ENCODE measurements at places on chromosomes 12 and 14.

DNA sequence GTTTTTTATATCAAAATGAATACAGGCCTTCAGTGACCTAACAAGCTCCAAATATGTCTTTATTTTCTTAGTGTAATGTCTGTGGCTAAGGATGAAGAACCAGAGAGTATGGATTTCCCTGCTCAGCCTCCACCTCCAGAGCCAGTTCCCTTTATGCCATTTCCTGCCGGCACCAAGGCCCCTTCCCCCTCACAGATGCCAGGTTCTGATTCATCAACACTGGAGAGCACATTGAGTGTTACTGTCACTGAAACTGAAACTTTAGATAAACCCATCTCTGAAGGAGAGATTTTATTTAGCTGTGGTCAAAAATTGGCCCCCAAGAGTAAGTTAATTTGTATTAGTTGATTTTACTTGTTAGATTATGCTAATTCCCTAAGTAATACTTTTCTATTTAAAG lies 61.0 kb downstream of the KIAA0586 start:
- peak; percentile 58 for DNase-seq

GRCh38 chr14:74275241-74275841 lies 27.4 kb downstream of the ABCD4 start:
- peak; percentile 89 for DNase-seq

DNA sequence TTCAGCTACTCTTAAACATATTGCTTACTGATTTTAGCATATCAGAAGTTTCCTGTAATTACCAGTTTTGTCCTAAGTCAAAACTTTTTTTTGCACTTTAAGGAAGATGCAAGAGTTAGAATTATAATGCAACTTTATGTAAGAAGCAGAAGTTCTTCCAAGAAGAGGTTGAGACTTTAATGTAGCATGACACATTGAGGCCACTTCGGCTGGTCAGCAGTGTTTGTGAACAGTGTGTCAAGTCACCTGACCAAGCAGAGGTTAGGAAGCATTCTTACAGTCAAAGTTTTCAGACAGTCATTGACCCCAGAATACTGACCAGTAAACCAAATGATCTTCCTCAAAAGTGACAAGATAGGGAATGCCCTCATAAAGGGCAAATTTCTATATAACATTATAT lies 15.2 kb downstream of the FGFR1OP2 start:
- DNase-seq = no peak

DNA sequence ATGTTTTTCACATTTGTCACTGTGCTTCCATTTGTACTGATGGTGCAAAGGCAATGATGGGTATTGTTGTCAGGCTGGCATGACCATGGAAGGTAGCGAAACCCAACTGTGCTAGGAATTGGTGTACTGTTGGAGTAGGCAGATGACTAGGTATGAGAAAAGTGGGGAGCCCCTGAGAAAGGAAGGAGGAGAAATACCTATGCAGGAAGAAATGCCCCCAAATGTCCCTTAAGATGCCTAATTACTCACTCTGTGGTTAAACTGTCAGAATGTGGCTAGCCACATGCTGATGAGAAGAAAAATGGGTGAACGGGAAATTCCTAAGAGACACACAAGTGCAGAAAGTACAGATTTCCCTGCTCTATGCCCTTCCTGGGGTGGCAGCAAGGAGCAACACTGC lies 339.1 kb downstream of the TMEM132D start:
- DNase-seq = no peak

- DNase-seq = no peak
These were observed 75.2 kb upstream of the RPH3A start for GRCh38 chr12:112716099-112717093.

DNA sequence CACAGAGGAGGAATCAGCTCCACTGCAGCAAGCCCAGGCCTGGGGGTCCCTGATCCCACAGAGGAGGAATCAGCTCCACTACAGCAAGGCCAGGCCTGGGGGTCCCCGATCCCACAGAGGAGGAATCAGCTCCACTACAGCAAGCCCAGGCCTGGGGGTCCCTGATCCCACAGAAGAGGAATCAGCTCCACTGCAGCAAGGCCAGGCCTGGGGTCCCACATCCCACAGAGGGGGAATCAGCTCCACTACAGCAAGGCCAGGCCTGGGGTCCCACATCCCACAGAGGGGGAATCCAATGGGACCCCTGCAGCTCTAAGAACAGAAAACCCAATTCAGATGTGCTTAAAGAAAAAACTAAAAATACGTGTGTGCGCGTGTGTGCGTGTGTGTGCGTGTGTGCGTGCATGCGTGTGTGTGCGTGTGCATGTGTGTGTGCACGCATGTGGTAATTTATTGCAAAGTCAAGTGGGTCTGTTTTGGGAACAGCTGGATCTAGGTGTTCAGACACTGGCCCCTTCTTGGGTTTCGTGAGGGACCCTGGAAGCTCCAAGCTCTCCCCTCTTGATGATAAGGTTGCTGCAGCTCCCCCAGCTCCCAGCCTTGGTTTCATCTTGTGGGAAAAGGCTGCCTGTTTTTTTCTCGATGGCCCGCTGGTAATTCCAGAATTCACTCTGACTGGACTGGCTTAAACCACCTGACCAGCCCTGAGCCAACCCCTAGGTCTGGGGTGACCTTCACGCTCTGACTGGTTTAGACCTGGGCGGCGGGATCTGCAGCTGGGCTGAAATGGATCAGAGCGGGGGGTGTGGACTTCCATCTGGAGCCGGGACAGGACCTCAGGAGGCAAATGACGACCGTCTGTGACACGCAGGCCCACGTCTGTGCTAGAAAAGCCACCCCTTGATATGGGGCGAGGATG lies 47.1 kb downstream of the GALNT9 start:
- no peak for DNase-seq

GRCh38 chr14:33273978-33274377 lies 335.3 kb downstream of the NPAS3 start:
- DNase-seq = no peak

GRCh38 chr12:130160711-130161231 lies 1.5 kb upstream of the FZD10 start:
- DNase-seq = no peak

DNA sequence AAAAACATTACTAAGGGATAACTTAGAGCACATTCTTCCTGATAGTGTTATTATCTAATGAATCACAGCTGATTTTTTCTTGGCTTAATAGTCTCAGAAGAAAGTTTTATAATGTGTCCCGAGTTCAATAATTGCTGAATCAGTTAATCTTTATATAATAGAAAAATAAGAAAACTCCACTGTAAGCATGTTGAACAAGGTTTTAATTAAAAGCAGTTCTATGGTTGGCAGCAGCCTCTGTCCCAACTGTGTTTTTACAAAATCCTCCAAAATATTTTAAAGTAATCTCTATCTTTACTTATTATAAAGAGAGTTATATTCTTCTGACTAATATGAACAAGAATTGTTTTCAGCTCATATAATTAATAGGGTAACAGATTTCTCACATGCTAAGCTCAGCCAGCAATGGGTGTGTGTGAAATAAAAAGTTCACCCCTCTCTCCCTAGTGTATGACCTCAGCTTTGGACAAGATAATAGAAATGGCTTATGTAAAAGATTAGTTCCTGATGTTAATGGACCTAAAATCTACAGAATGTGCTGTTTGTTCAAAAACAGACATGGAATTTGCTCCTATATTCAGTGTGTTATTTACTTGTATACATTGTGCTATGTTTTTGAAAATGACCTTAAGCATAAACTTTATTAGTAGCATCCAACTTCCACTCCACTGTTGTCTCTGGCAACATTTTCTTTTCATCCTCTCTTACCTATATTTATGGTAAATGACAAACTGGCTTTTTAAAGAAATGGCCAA lies 67.1 kb upstream of the DCN start:
- peak; percentile 75 for DNase-seq

- peak; percentile 17 for DNase-seq
These were observed 72.2 kb downstream of the SPTB start for GRCh38 chr14:64807551-64807950.

DNA sequence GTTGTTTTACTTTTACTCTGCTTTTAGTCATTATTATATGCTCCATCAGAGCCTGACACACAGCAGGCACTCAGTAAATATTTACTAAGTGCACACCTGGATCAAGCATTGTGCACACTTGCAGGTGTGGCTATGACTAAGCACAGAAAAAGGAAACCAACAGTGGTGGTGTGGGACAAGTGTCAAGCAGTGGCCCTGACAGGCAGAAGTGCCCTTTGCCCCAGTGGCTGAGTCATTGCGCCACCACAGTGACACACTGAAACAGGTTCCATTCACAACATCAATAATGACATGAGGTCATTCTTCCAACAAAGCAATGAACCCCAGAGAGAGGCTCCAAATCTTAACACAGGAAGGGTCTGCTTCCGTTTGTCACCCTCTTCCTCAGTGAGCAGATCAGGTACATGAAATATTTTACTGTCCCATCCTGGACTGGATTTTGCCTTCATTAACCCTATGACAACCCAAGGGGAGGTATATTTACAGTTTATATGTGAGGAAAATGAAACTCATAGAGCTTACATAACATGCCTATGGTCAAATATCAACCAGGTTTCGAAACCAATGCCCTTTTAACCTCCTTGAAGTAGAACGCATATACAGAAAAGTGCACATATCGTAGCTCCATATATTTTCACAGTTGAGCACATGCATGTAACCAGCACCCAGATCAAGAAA lies 82.6 kb upstream of the GTF2A1 start:
- no peak for DNase-seq

GRCh38 chr12:55019784-55020183 lies at the start of gene NEUROD4:
Gene NEUROD4, plus strand, starts transcription at chr12:55019974. Its CDS starts 6,466 bp downstream, at chr12:55026440.
- DNase-seq = peak; percentile 43

DNA sequence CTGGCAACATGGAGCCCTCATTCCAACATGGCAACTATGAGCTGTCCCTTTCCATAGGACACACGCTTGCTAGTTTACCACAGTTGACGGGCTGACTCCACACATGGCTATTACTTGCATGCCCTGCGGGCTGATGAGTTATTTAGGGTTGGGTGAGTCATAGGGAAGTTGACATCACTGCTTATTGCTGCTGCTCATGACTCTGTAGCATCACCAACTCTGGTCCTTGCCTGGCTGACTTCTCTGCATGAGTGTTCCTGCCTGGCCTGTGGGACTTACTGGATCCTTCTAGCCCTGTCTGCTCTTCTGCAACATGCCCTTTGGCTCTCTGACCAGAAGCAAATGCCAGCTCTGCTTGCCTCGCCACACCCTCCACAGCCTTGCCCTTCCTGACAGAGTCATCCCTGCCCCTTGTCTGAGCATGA lies 199.5 kb downstream of the ANO6 start:
- DNase-seq = peak; percentile 99

DNA sequence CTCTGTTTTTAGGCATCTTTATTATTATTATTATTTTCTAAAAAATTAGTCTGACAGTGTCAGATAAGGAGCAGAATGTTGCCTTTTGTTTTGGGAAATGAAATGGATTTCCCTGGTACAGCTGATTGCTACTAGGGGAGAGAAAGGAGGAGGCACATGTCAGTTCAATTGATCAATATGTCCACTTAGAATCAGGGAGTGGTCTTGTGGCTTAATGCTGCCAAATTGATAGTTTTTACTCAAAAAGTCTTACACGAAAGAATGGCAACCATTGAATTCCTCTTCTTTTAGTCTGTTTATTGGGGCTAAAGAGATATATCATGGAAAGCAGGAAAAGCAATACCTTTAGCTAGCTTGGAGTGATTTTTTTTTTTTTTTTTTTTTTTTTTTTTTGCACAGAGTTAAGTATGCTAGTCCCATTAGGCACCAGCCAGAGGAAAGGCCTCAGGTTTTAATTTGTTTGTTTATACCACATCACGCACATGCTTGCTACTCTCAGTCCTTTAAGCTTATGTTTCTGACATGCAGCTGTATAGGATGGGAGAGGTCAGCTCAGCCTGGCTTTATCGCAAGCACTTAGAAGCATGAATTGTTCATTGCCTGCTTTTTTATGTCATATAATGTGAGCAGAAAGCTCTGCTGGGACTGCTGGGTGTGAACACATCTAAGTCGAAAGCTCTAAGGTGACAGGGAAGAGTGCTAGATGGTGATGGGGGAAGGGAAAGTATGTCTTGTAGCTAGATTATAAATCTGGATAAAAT lies 1.4 kb downstream of the AKAP6 start:
- no peak for DNase-seq

DNA sequence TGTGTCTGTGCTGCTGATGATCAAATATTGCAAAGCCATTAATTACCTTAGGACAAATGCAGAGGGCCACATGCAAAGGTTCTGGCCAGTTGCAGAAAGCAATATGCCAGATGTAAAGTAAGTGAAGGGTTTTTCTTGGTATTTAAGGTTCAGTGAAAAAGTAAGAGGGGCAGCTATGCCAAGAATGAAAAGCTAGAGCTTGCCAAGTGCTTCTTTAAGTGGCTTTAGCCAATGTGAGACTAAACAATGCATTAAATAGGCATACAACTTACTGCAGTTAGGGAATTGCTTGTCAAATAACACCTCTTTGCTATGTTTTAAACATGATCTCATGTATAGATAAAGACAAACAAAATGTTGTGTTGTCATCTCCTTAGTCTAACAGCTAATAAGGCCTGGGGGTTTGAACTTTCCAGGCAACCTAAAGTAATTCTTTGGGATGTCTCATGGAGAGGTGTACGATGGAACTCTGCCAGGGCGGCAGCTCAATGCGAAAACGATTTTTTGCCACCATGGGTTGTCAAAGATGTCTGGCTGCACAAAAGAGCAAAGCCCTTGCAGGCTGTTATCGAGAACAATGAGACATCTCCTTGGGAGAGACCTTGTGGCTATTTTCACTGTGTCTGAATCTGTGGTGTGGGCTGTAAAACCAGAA lies 12.0 kb downstream of the IGF1 start:
- no peak for DNase-seq

- no peak for DNase-seq
These were observed 265.8 kb downstream of the CPNE8 start for GRCh38 chr12:38639625-38640024.

DNA sequence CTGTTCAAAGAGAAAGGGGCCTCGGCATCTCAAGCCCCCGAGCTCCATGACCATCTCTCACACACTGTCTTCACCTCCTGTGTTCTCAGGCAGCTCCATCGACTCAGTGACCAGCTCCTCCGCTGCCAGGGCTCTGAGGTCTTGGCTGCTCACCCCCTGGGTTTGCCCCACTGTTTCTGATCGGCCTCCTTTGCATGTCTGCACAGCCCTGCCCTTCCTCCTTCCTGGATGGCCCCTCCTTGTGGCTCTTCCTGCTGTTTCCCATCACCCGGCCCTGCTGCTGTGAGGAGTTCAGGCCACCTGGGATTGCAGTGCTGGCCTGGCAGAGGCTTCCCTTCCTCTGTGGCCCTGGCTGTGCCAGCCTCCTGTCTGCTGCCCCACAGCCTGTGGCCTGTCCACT lies 38.1 kb upstream of the PIWIL1 start:
- DNase-seq = no peak

- no peak for DNase-seq
These were observed 202.7 kb downstream of the FBXL14 start for GRCh38 chr12:1391722-1392121.

- DNase-seq = no peak
These were observed 11.9 kb downstream of the SART3 start for GRCh38 chr12:108548954-108549521.

Data from fibroblast of skin of right biceps (primary cell).